ENCODE measurements at places on chromosomes 6 and 20.
A peak's percentile ranks its signal among the peaks of the same experiment; 100 is the strongest.

DNA sequence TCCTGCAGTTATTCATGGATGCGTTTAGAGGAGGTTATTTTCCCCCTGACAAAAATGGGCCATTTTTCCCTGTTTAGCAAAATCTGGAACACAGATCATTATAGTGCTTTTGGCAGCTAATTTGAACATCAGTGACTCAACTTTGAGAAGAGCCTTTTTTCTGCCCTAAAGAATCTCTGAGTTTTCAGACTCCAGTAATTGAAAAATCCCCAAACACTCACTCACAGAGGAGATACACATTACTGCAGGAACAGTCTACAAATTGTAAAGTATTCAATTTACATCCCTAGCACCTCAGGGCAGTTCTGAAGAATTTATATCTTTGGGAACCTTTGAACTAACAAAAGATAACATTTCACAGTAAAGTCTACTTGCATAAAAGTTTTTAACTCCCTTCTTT lies 966.6 kb upstream of the SLC35B3 start:
- DNase-seq, result no peak

DNA sequence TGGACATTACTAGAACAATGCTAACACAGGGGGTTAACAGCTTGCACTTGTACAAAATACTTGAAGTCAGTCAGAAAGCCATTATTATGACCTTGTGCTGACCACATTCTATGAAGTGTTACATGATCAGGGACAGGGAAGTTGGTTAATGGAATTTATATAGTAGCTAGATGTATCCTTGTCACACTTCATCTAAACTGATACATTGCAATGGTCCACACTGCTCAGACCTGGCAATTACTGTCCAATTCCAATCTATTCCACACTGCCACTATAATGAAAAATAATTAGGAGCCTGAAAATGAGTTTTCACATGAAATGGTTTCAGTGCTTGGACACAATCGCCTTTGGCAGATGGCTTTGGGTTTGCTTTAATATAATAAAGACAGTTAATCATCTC lies 850.8 kb downstream of the EPHA7 start:
- no peak for DNase-seq

DNA sequence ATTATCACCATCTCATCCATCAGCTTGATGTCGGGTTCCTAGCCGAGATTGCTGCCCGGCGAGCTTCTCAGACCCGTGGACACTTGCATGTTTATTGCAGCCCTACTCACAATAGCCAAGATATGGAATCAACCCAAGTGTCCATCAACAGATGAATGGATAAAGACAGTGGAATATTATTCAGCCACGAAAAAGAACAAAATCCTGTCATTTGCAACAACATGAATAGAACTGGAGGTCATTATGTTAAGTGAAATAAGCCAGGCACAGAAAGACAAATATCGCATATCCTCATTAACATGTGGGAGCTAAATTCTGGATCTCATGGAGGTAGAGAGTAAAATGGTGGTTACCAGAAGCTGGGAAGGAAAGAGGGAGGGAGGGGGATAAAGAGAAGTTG lies 49.1 kb upstream of the SLC2A12 start:
- DNase-seq, result no peak

DNA sequence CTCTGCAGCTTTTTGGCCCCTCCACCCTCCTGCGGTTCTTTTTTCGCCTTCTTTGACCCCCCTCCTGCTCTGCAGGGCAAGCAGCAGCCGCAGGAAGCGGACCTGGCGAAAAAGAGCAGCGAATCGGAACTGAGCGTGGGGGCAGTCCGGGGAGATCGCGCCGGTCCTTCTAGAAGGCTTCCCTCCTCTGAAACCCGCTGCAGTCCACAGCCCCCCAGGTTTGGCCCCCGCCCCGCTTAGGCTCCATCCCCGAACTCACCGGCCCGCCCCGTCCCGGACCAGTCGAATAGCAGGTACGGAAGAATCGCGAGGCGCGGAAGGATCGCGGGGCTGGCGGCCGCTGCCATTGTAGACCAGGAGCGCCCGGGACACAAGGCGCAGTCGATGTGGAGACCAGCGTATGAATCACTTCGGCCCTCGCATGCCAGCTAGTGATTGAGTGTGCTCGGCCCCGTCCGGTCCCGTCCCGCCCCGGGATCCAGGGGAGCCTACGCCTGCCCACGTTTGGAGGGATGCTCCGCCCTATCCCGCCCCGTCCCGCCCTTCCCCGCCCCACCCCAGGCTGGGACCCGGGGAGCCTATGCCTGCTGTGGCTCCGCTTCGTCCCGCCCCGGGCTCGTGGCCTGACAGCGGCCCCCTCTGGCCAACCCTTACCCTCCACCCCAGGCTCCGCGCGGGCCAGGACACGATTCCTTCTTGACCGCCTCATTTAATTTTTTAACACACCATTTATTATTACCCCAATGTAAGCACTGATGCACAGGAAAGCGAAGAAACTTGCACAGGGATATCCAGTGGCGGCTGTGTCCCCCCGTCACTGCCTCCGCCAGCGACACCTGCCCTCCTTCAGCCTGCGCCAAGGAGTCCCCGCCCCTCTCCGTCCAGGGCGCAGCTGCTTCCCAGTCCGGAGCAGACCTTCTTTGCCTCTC lies at the start of gene ULBP3:
Gene ULBP3 (minus strand): TSS at position 402 of the 929 bp plus-strand sequence. CDS start 55 bp downstream, at position 347.
- peak; percentile 83 for DNase-seq

- no peak for DNase-seq
These were observed 68.2 kb upstream of the FUCA2 start for GRCh38 chr6:143579703-143580102.

- no peak for DNase-seq
These were observed 4.9 kb upstream of the FKBP1A start for GRCh38 chr20:1397710-1398109.

DNA sequence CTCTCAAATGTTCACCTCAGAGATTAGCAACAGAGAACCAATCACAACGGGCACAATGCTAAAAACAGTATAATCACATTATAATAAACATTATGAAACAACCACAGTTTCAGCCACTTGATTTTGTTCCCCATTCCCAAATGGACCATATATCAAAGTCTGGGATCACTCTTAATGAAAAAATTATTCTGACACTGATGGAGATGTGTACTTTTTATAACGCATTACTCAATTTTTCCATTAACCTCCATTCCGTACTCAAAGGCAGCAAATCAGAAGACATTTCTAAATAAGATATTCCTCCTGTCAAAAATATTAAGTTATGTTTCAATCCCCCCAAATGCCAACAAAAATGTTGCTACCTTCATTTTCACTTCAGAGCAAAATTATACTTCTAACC lies 2.8 kb downstream of the CPNE1 start:
- DNase-seq, result no peak

DNA sequence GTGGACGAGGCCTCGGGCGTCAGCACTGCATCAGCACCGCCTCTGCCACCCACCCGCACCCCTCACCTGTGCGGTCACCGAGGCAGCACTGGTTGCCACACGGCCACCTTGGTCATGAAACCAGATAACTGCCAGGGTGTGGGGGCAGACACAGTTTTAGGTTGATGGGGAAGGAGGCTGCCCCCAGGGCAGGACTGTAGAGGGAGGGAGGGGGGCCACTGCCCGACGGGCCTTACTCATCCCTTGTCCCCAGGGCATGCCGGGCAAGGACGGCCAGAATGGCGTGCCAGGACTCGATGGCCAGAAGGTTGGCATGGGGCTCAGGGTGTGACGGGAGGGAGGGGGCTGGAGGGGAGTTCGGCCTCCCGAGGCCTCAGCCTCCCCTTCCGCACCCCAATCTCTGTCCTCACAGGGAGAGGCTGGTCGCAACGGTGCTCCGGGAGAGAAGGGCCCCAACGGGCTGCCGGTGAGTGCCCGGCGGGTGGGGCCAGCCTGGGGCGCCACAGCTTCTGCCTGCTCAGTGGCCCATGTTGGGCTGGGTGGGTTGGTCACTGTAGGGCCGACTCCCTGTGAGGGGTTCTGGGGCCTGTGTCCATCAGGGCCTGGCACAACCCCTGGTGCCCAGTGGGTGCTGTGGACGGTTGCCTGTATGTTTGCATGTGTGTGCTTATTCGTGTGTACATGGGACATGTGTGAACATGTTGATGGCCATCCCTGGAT lies 11.8 kb downstream of the COL9A3 start:
- no peak for DNase-seq

GRCh38 chr6:168098431-168098861 lies 19.4 kb upstream of the FRMD1 start:
- DNase-seq, result no peak

GRCh38 chr6:10316373-10316721 lies 98.5 kb downstream of the TFAP2A start:
- DNase-seq, result no peak

GRCh38 chr6:452301-453067 lies 60.9 kb downstream of the IRF4 start:
- no peak for DNase-seq

- DNase-seq, result peak; percentile 44
These were observed 67.6 kb downstream of the ZNF831 start for GRCh38 chr20:59231124-59231804.

DNA sequence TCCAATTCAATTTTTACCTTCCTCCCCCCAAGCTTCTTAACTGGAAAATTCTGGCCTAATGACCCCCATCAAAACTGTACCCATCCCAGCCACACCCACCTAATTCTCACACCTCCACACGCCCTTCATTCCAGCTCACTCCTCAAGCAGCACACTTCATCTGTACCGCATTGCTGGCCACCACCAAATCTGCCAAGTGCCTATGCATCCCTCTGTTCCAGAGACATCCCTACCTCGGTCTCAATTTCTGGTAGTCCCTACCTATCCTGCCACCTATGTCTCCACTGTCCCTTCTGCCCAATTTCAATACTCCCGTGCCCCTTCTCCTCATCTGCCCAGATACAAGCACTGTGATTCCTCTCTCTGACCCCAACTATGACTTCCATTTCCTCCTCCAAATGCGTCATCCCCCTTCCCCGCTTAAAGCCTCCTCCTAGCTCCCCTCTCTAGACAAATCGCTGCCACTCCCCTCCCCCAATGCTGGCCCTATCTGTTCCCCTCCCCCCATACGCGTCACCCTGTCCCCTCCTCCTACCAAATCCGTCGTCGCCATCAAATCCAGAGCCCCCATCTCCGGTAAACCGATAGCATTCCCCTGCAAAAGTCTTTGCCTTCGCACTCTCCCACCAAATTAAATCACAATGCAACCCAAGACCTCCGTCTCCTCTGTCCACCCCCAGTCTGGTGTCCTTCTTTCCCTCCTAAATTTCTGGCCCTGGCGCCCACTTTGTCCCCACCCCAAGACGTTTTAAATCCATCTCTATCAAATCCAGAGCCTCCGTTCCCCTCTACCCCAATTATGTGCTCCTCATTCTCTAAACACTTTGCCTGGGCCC lies 1.2 kb downstream of the MTCH1 start:
- DNase-seq, result peak; percentile 50

DNA sequence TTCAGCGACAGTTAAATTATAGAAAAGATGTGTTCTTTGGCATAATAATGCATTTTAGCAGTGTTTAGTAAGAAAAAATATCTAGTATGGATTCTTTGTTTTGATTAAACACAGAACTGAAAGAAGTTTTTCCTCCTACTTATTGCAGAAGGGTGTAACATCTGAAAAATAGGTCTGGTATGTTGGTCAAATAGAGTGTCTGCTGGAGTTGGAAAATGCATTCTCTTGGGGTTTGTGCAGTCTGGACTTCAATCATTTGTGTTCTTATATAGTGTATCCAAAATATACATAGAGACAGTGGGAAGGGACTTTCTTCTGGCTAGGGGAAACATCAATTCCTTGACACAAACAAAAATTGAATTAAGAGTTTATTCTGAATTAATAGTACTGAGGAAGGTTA lies 132.4 kb upstream of the MAN1A1 start:
- DNase-seq, result peak; percentile 11

- no peak for DNase-seq
These were observed 23.8 kb downstream of the NRSN1 start for GRCh38 chr6:24149836-24150235.

DNA sequence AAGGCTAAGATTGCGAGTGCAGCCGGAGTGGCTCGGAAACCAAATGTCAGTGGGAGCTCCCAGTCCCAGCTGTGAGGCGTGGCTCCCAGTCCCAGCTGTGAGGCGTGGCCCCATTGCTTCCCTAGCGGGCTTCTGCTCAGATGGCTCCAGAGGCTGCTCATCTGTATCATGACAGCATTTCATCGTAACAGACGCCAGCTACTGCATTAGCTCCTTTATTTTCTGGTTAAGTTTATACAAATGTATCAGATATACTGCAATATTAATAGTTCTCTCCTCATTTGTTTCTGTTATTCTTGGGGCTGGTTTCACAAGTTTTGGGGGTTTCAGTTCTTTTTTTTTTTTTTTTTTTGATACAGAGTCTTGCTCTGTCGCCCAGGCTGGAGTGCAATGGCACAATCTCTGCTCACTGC lies 34.7 kb upstream of the TBXT start:
- DNase-seq, result no peak

DNA sequence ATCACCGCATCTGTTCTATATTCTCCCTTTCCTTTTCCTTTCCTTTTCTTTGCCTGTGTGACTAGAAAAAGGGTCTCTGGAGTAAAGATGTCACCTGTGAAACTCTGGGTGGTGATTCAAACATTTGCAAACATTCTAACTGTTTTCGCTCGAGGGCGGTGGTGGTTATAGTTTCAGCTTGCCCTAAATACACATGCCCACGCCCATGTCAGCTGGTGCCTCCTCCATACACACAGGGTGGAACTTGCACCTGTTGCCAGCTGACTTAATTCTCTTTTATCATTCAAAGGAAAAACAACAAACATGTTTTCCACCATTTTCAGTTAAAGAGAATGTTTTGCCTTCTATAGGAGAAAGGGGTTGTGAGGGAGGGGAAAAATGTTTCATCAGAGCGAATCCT lies 381.9 kb upstream of the ARID1B start:
- no peak for DNase-seq

DNA sequence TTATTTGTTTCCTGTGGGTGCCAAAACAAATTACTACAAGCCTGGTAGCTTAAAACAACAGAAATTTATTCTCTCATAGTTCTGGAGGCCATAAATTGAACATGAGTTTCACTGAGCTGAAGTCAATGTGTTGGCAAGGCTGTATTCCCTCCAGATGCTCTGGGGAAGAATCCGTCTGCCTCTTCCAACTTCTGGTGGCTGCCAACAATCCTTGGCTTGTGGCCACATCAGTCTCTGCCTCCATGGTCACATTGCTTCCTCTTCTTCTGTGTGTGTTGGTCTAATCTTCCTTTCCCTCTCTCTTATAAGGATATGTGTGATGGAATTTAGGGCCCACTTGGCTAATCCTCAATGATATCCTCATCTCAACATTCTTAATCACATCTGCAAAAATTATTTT lies 92.8 kb upstream of the EPB41L1 start:
- DNase-seq, result no peak

DNA sequence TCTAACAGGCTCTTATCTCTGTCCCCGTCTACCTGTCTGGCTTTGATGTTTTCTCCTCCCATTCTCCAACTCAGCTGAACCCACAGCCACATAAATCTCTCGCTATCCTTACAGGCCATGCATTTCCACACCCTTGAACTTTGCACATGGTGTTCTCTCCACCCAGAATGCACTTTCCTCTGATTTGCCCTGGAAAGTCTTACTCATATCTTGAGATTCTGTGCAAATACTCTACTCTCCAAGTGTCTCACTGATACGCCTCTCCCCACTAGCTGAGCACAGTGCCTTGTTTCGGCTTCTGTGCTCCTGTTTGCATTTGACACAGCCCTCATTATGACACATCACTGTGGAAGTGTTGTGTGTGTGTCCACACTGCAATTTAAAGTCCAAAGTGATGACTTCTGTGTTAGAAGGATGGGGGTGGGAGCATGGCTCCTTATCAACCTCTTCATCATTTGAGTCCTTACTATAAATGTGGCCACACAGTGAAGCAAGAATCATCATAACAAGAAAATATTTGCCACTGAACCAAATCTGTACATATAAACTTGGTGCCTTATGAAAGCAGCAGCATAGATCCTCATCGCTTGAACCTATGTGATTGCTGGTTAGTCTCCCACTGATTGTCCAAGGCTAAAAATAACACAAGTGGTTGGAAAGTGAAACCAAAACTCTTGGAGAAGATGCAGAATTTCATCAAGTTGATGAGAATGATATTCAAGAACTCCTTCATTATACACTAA lies 5.5 kb upstream of the PRELID3B start:
- DNase-seq, result no peak
